SJSA1 (cell line): ENCODE measurements at places on chromosomes 3 and 15. TPM values are rescaled to one million over a fixed set of nuclear protein-coding genes. Genes with fewer than 3 reads are reported as not detected.

- DNase-seq = no peak
Observed at GRCh38 chr3:136042608-136043221, 77.2 kb downstream of the PPP2R3A start.

- no peak for DNase-seq
Observed at GRCh38 chr3:35616346-35616745, 23.0 kb upstream of the ARPP21 start.

GRCh38 chr3:39644176-39644575 lies 165.2 kb upstream of the MYRIP start:
- DNase-seq = no peak

EEFSEC gene
- 2.5 and 5.5 TPM in 2 replicates for total RNA-seq
